ENCODE measurements at places on chromosomes 3 and 15. TPM values are rescaled to one million over a fixed set of nuclear protein-coding genes. Genes with fewer than 3 reads are reported as not detected.

DNA sequence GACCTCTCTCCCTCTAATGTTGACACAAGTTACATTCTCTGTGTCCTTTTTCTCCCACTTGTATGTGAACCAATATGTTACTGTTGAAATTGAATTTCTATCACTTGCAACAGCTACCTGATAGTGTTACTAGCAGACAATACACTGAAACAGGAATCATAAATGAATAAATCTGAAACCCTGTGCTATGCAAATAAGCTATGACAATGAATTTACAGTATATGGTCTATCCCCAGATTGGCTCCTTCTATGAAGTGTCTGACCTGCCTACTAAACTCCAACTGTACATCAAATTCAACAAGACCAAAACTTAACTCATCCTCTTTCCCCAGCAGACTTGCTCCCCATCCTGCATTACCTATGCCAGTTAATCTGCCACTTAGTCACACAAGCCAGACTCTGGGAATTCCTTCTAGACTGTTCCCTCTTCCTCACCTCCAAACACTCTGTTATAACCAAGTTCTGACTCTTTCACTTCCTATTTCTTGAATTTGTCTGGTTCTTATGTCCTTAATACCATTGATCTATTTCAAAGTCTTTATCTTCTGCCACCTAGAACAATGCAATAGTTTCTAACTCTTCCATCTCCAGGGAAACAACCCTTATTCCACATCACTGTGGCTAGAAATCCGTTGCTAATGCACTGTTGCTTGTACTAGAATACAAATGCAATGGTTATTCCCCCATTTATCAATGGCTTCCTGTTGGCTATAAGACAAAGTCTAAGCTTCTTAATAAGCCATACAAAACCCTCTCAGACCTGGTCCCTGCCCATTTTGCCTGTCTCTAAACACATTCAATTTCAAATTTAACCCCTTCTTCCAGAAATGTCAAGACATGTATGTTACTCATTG lies 13.4 kb upstream of the ZNF639 start:
- peak; percentile 63 for DNase-seq

DNA sequence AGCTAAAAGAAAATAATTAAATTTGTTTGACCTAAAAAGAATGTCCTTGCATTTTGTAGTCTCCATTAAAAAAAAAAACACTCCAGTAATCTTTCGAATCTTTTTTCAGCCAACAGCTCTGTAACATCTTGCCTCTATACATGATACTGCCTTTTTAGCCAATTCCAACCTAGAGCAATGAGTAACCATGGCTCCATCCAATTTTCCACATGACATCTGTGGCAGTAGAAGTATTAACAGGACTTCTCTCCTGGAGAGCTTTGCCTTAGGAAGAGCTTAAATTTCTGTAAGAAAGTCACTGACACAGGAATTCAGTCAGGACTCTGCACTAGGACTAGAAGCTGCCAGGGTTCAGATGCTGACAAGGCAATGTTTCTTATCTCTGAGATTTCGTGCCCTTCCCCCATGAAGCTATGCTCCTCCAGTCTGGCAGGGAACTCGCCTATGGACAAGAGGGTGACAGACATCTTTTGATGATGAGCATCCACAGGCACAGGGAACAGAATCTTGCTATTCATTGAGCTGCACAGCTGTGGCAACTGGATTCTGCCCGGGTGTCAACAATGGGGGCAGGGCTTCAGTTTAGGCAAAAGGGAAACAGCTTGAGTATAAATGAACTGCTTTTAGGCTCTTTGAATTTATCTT lies 81.8 kb downstream of the ALCAM start:
- DNase-seq: no peak

- no peak for DNase-seq
These were observed 1039.2 kb downstream of the ROBO1 start for GRCh38 chr3:78728406-78729145.

The CATSPER2 gene
- polyA plus RNA-seq: 7.9 TPM

The KNG1 gene
- not detected for polyA plus RNA-seq

The PRSS50 gene
- polyA plus RNA-seq: 0.04 TPM

The ZBED2 gene
- 0.36 TPM for polyA plus RNA-seq

Measured in B cell (primary cell).